ENCODE measurements at places on chromosomes 5 and 9.

DNA sequence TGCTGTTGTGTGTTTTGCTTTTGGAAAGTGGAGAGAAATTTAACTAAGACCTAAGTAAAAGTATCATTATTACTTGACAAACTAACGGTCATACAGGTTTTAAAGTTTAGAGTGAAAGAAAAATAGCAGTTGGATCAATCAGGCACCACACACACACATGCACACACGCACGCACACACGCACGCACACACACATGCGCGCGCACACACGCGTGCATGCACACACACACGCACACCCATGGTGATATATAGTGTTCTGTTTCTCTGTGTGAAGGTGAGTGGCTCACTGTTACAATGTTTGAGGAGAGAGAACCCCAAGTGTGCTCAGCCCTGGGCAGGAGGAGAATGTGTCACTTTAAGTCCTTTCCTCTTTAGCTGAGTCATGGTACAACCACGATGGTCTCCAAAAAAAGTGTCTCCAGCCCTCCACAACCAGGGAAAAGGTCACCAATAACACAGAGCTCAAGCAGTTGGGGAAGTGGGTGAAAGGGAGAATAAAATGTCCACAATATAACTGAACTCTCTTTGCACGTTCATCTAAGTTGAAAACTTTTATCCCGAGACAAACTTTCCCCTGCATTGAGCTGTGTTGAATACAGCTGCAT is 3.2 kb downstream of the ZNF366 start:
- DNase-seq: peak; percentile 68

- DNase-seq: no peak
Measured at GRCh38 chr9:130089141-130089540, 35.4 kb downstream of the GPR107 start.

- no peak for DNase-seq
Measured at GRCh38 chr9:6449645-6450044, 36.6 kb downstream of the UHRF2 start.

GRCh38 chr5:135386096-135386495 is 12.9 kb downstream of the MACROH2A1 start:
- peak; percentile 61 for DNase-seq

DNA sequence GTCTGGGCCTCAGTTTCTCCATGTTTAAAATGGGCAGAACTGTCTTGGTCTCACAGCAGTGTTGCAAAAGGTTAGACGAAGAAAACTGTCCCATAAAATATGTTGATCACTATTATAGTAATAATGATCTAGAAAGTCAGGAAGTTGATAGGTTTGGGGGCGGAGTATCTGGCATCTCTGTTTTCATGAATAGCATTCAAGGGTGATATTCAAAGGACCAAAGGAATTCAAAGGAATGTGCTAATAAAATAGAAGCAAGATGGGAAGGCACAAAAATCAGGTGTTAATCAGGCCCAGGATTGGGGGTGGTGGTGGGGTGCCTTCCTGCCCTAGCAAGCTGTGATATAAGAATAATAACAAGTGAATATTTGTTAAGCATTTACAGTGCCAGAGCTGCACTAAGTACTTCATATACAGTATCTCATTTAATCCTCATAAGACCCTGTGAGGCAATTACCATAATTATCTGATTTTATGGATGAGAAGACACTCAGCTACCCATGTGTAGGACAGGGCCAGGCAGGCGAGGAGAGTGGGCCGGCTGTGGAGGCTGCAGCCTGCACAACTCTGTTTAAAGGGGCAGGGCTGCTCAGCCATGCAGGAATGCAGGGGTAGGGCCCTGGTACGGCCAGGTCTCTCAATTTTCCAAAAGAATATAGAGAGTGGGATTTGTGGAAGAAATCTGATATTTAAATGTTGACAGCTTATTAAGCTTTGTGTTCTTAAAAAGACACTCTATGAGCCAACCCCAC is 142.0 kb upstream of the PANK3 start:
- DNase-seq: no peak

DNA sequence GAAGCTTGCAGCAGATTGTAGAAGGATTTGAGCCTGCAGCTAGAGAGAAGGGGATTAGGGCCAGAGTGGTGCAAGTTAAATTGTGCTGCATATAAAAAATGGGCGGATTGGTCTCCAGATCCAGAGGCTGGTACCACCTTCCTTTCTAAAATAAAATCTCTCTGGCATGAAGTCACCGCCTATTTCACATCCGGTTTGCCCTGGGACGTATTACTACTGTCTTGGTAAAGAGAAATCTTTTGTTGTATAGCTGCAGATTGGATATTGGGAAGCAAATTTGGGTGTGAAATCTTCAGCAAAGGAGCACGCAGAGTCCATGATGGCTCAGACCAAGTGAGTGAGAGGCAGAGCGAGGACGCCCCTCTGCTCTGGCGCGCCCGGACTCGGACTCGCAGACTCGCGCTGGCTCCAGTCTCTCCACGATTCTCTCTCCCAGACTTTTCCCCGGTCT is at the start of gene GABRA1:
Gene GABRA1, plus strand, starts transcription at position 180 of the 451 bp plus-strand sequence. CDS start 2,691 bp downstream, outside the sequence.
- DNase-seq: no peak

Measured in inflammatory macrophage treated with lipopolysaccharide for 1 hour (primary cell).